CD4-positive, alpha-beta T cell treated with Interferon alpha-2 for 1 hour (primary cell): ENCODE measurements at places on chromosomes 2 and 18.

- no peak for DNase-seq
These were observed 66.4 kb upstream of the NCK2 start for GRCh38 chr2:105678346-105678745.

GRCh38 chr18:58922995-58923394 is 58.3 kb downstream of the ZNF532 start:
- no peak for DNase-seq

DNA sequence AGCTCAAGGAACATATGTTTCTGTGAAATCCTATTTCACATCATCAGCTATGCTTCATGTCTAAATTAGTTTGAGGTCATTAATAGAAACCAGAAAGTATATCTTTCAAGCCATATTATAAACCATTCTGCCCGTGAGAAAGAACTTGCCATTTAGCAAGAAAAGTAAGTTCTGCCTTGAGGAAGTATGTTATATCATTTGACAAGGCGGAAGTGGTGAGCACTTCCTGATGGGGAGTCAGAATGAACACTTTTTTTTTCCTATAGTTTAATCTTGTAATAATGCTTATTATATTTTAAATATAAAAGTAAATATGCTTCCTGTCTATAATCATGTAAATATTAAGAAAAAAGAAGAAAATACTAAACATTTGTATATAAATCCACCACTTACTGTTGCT is 39.3 kb upstream of the NRXN1 start:
- no peak for DNase-seq

DNA sequence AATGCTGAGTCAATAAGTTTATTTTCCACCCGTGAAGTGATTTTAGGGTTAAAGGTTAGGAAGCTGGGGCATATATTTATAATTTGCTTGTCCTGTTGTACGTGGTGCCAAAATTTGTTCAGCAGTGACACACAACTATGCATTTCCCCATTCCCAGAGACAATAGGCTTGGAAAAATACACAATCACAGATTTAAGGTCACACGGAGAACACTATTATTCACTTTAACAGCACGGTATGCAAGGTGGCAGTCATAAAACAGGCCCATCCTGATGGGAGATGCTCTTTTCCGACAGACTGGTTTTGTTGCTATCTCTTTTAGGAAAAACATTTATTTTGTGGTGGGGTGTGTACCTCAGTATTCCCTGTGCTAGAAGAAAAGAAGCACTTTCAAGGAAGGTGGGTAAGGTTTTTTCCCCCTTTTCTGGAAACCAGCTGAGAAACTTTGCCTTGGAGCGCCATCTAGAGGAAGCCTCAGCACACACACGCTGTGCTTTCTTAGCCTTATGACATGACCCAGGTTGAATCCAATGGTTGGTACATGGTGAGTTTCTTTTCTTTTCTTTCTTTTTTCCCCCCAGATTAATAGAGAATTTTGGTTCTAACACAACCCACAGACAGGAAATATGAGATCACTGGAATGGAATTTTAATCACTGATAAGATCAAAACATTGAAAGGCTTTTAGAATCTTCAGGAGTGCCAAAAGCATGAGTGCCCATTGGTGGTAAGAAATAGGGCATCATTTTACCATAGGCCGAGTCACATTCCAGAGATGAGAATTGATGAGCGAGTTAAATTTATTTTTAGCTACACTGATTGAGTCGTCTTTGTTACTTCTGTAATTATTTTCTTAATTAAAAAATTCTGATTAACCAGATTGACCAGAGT is 332.1 kb downstream of the AGPS start:
- DNase-seq, result peak; percentile 13

DNA sequence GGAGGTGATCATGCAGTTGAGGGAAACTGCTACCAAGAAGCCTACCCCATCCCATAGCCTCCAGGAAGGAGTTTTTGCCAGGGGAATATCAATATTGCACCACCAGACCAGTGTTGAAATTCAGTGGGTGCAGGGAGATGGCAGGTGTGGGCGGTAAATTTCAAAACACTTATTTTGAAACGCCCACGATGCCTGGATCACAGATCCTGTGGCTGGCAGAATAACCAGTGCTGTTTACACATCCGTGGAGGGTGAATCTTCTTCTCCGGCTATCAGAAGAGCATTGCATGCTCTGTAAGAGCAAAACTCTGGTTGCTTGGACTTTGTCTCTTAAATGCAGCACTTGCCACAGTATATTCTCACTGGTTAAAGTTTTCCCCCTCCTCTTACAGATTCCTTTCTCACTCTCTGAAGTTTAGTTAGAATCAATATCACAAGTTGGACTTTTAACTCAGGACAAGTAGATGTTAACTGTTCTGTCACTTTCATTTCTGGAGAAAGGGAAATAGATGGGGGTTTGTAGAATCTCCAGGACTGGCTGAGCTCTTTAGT is 70.5 kb upstream of the ZCCHC2 start:
- DNase-seq, result peak; percentile 8

- DNase-seq, result no peak
These were observed 95.3 kb downstream of the SMC6 start for GRCh38 chr2:17658251-17658843.

- DNase-seq, result no peak
These were observed 18.0 kb upstream of the SPRED2 start for GRCh38 chr2:65450393-65450792.

- no peak for DNase-seq
These were observed 7.8 kb upstream of the NT5DC4 start for GRCh38 chr2:112712903-112713584.

DNA sequence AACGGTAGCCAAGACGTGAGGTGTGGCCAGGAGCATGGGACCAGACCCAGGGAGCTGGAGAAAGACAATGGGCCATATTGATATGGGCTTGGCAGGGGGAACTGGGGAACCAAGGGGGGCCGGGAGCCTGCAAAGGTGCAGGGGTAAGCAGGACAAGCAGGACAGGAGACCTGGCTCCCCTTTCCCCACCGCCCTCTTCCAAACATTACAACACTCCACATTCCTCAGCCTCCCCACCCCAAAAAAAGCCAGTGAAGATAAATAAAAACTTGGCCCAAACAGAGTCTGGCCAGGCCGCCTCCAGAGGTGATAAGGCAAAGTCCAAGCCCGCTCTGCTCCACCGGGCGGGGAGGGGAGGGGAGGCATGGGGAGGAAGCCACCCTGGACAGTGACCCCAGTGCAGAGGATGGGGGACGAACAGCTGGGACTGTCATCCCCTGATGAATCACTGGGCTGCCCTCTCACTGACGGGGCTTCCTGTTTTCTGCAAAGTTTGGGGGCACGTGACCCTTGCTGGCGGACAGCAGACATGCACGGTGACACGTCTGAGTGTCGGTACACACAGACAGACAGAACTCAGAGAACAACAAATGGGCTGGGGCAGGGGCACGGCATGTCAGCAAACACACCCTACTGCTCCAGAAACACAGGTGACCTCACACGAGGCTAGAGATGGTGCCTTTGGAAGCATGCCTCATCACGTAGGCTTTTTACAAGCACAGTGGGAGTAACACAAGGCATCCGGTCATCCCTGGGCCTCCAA is 100.2 kb downstream of the TNS1 start:
- peak; percentile 66 for DNase-seq

DNA sequence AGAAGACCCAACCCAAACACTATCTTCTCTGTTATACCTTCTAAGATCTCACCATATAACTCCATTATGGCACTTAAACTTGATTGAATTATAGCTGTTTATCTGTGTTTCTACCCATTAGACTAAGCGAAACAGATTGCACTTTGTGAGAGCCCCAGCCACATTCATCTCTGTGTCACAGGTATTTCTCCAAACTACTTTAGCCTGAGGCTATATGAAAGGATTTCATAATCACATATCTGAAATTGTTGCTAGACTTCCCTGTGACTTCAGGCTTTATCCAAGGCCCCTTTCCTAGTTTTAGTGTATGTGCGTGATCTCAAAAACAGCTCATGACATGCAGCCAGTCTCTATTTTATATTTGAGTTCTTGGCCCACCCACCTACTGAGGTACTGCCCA is 745.0 kb upstream of the ACVR2A start:
- DNase-seq, result no peak

- no peak for DNase-seq
These were observed 19.3 kb upstream of the MGAT5 start for GRCh38 chr2:134234535-134234934.

- DNase-seq, result no peak
These were observed 31.2 kb downstream of the STAMBP start for GRCh38 chr2:73859721-73860586.

- DNase-seq, result no peak
These were observed 91.6 kb downstream of the RHOB start for GRCh38 chr2:20538308-20539132.

DNA sequence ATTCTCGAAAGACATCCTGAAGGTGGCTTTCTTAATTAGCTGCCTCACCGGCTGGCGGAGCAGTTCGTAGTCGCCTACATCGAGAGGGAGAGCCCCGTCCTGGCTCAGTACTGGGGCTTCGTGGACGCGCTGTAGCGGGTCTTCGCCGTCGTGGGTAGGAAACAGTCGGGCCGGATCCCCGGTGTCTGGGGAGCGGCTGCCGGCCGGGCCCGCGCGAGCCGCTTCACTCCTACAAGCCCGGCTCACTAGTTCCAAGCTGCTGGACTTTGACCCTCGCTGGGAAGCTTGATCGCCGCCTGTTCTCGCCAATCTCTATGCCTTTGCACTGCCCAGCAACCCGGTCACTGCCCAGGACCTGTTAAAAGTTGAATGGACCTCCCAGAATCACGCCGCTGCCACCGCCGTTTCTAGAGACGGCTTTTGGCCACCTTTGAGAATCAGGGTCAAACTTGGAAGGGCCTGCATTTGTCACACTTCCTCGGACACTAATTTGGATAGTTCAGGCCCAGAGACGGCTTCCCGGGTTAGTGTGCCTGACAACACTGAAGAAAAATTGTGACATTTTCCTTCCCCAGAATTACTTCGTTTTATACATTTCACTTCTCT is 41.4 kb upstream of the AKAIN1 start:
- DNase-seq, result peak; percentile 31

GRCh38 chr2:230441227-230441897 is 25.4 kb downstream of the SP100 start:
- peak; percentile 71 for DNase-seq

DNA sequence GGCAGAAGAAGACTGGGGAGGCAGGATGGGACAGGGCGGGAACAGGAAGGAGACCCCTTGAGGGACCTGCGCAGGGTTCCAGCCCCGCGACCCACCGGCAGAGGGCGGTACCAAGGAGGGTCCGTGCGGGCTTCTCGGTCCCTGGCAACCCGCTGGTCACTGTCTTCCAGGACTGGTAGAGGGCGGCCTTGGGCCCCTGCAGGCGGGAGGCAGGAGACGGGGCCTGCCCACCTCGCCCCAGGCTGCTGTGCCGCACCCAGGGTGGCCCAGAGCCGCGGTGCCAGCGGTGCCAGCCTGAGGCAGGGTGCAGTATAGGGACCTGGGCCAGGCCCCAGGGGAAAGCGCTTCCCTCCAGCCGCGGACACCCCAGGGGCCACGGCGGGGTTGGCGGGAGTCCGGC is 34.5 kb downstream of the NEURL3 start:
- peak; percentile 55 for DNase-seq

DNA sequence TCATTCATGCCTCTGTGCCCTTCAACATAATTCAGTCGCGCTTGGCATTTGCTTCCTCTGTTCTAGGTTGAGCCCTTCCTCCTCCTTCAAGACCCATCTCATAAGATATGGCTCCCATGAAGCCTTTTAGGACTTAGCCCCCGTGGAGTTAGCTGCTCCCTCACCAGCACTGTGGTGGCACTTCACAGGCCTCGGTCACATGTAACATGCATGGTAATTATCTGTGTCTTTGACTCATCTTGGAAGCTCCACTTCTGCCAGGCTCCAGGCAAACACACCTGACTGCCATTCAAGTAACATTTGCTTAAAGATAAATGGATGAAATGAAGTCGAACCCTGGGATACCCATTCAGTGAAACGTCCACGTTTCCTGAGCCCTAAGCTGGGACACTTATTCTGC is 484.7 kb downstream of the EIPR1 start:
- no peak for DNase-seq

- no peak for DNase-seq
These were observed 71.8 kb upstream of the SMAD7 start for GRCh38 chr18:49022311-49023161.

DNA sequence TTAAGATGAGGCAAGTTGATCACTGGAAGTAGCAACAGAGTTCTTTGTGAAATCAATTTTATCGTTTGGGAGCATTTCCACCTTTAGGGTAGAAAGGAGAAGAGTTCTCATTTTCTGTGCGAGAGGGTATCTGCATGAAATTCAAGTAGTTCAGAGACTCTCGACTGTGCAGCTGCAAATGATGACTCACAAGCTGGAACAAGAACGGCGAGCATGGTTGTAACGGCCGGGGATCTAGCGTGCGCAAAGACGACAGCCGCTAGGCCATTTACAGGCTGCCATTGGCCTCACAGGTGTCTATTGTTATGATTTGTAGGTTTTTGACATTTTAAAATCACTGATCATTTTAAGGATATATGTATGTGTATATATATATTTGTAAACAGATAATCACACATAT is 5.2 kb downstream of the KLHL29 start:
- DNase-seq, result no peak

DNA sequence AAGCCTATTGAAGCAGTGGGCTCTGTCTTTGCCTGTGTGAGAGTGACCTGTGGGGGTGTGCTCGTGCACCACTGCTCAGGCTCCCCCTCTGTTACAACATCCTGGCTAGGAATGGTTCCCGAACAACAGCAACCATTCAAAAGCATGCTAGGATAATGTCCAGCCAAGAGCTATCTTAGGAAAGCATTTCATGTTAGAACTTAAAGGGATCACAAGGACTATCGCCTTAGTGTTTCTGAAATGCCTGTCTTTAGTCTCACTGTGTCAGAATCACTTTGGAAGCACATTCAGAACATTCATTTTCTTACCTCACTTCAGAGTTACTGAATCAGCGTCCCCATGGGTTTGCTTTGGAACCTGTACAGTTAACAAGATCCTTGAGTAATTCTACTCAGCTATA is 134.9 kb upstream of the DSEL start:
- DNase-seq, result no peak
